NCI-H1048 (cell line): ENCODE measurements at places on chromosomes 6 and 20.

- DNase-seq = no peak
These were observed 2.8 kb downstream of the PROCR start for GRCh38 chr20:35174458-35175216.

DNA sequence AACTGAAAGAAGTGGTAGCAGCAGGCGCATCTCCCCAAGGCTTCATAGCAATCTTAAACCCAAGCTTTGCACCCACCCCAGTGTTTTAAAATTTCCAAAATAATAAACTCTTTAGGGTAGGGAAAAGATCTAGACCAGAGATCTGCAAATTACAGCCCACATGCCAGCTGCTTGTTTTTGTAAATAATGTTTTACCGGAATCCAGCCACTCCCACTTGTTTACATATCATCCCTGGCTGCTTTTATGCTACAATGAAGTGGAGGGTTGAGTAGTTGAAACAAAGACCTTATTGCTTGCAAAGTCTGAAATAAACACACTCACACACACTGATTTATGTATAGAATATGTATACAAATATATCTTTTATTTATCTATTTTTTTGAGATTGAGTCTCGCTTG is 30.0 kb downstream of the SLX4IP start:
- no peak for DNase-seq

DNA sequence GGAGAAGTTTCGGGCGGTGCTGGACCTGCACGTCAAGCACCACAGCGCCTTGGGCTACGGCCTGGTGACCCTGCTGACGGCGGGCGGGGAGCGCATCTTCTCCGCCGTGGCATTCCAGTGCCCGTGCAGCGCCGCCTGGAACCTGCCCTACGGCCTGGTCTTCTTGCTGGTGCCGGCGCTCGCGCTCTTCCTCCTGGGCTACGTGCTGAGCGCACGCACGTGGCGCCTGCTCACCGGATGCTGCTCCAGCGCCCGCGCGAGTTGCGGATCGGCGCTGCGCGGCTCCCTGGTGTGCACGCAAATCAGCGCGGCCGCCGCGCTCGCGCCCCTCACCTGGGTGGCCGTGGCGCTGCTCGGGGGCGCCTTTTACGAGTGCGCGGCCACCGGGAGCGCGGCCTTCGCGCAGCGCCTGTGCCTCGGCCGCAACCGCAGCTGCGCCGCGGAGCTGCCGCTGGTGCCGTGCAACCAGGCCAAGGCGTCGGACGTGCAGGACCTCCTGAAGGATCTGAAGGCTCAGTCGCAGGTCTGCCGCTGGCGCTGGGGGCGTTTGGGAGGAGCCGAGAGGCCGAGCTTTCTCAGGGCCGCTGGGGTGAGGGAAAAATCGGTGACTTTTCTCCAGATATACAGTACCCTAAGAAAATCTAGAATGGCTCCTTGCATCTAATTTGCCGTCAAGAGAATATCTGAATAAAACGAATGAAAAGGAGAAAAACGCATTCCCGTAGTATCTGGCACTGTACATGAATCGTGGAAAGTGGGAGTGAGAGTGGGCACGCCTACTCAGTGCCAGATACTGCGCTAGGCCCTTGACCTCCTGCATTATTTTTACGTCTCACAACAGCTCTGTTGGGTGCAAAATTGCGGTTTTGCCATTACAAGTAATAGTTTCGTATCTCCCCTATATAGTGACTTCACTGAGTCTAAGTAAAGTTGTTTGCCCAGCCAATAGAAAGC is 1.0 kb downstream of the CALHM6 start:
- no peak for DNase-seq

GRCh38 chr6:3635482-3635881 is 116.0 kb downstream of the PXDC1 start:
- DNase-seq = no peak

DNA sequence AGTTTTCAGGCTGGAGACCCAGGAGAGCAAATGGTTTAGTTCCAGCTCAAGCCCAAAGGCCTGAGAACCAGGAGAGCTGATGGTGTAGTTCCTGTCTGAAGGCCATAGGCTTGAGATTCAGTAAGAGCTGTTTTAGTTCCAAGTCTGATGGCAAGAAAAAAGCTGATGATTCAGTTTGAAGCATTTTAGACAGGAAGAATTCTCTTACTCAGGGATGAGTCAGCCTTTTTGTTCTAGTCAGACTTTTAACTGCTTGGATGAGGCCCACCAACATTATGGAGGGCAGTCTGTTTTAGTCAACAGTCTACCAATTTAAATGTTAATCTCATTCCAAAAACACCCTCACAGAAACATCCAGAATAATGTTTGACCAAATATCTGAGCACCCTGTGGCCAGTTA is 2.5 kb downstream of the ZSCAN26 start:
- DNase-seq = no peak

DNA sequence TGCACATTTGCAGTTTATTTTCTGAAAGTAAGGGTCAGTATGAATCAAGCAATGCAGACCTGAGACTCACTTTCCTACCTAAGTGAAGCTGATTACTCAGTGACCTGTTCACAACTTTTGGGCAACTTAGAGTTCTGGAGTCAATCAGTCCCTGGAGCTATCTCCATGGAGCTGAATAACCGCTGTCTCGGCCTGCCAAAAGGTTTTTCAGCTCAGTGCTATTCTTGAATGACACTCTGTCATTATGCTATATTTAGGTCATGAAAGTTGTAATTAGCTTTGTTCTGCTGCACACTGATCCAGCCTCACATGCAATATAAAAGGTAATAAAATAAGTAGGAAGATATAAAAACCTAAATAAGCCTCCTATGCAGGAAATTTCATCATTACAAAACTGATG is 356.0 kb downstream of the BMP2 start:
- no peak for DNase-seq

- no peak for DNase-seq
These were observed 12.7 kb downstream of the GGT7 start for GRCh38 chr20:34859826-34860545.

- DNase-seq = no peak
These were observed 26.5 kb downstream of the COL11A2 start for GRCh38 chr6:33165581-33166258.

DNA sequence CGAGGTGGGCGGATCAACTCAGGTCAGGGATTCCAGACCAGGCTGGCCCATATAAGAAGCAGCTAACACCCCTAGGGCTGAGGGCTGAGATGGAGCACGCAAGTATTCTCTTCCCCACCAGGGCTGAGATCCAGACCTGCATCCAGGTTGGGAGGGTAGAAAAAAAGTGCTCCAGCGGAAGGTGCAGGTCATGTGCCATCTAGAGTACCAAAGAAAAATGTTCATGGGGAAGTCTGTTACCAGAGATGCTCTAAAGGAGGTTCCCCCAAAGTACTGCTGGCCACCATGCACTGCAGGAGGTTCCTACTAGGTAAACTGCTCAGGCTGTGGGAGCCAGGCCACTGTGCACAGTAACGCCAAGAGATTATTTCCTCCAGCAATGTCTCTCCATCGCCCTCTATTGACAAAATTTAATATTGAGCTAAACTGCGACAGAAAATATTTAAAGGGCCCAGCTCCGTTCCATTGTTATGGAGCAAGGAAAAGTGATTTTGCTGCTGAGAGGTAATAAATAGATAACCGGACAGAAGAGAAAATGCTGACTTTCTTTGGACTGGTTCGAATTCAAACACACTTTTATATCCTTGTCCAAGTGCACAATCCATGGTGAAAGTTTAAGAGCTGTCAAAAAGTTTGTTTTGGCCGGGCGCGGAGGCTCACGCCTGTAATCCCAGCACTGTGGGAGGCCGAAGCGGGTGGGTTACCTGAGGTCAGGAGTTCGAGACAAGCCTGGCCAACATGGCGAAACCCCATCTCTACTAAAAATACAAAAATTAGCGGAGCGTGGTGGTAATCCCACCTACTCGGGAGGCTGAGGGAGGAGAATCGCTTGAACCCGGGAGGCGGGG is 159.9 kb downstream of the OR2B2 start:
- DNase-seq = peak; percentile 38

GRCh38 chr20:17380801-17381200 is 150.4 kb downstream of the BFSP1 start:
- no peak for DNase-seq

DNA sequence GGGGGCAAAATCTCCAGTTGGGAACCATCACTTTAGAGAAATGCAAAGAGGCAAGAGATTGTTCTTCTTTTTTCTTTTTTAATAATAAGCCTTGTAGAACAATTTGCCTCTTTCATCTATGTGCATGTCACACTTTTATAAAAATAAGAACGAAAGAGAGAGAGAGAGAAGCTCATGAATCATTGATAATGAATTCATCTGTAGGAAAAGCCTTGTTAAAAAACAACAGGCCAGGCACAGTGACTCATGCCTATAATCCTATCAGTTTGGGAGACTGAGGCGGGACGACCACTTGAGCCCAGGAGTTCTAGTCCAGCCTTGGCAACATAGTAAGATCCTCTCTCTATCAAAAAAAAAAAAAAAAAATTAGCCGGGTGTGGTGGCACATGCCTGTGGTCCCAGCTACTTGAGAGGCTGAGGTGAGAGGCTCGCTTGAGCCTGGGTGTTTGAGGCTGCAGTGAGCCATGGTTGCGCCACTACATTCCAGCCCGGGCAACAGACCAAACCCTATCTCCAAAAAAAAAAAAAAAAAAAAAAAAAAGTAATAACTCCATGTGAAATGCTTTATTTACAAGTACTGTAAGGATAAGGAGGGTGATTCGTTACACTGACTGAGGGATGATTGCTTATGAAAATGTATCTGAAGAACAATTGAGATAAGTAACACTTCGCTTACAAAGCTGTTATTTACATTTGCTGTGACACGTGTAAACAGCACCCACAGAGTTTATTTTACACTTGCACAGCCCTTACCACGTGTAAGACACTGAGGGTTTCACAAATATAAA is 6.0 kb downstream of the CCN5 start:
- no peak for DNase-seq

DNA sequence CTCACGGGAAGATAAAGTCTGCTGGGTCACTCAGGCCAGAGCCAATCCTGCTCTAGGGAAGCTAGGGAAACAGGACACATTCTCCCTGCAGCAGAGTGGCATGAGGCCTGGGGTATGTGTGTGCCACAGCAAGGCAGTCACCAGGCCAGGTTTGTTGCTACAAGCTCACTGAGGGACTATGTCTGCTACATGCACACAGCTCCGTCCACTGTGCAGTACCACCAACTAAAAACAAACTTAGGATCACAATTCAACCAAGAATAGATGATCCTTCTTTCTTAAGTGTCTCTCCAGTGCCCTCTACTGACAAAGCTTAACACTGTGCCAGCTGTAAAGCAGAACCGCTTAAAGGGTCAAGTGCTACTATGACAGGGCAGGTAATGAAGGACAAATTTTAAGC is 192.5 kb downstream of the PTPRK start:
- DNase-seq = no peak

DNA sequence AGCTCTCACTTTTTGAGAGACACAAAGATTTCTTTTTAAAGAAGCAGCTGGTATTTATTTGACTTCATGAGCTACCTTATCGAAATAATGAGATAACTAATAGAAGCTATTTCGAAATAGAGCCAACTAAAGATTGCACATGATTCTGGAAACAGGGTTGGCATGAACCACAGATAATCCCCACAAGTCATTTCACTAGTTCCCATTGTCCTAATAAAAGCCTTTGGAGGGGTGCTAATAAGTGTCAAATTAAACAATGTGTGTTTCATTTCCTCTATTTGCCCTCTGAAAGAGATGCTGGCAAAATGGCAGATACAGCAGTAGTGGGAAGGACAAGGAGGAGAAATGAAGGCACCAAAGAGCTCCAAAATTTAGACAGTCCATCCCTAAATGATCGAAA is 78.6 kb upstream of the RIPOR2 start:
- no peak for DNase-seq
